ENCODE measurements at places on chromosomes 12 and 14.

- peaks cover 64% of the 10 kb centered on the region for H3K36me3 ChIP-seq
- no peak overlapping the region for H3K4me3 ChIP-seq
- peaks cover 3% of the 10 kb centered on the region for H3K4me1 ChIP-seq
- no peak overlapping the region for H3K27ac ChIP-seq
- no peak for DNase-seq
- H3K27me3 ChIP-seq = no peaks in the 10 kb centered on the region
Measured at GRCh38 chr14:90400904-90401561, 4.2 kb downstream of the CALM1 start.

- H3K36me3 ChIP-seq = no peaks in the 10 kb centered on the region
- no peaks in the 10 kb centered on the region for H3K4me1 ChIP-seq
- H3K4me3 ChIP-seq = no peak overlapping the region
- no peak for DNase-seq
- H3K27me3 ChIP-seq = no peaks in the 10 kb centered on the region
- no peak overlapping the region for H3K27ac ChIP-seq
Measured at GRCh38 chr14:32950584-32950983, 11.9 kb downstream of the NPAS3 start.

GRCh38 chr14:103393070-103393469 lies 7.9 kb downstream of the MARK3 start:
- H3K4me3 ChIP-seq = no peak overlapping the region
- H3K27ac ChIP-seq = no peak overlapping the region
- H3K4me1 ChIP-seq = peaks cover 4% of the 10 kb centered on the region

DNA sequence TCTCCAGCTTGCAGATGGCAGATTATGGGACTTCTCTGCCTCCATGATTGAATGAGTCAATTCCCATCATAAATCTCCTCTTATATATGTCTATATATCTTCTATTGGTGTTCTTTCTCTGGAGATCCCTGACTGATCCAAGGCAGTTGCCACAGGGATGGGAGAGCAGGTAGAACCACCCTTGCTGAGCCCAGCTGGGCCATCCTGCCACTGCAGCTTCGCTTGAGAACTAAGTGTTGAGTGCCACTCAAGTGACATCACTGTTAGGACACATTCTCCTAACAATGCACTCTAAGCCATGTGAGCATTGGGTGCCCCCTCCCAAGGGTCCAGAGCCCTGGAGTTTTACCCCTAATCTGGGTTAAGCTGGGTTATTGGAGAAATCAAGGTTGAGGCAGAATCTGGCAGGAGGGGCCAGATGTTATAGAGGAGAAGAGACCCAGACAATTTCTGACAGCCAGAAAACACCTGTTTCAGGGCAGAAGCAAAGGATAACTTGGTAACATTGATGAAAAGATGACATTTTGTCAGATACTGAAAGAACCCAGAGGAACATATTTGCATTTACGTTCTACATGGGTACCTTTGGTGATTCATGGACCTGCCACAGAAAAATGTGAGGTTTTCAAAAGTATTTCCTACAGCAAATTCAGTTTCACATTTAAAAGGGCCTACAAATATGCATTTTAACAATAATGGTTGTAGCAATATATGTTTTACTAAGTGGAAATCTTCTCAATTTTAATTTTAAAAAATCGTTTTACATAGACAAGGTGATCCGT lies 57.2 kb upstream of the MAX start:
- no peaks in the 10 kb centered on the region for H3K36me3 ChIP-seq
- no peaks in the 10 kb centered on the region for H3K4me1 ChIP-seq
- H3K27me3 ChIP-seq = no peaks in the 10 kb centered on the region
- no peak overlapping the region for H3K27ac ChIP-seq
- DNase-seq = no peak
- H3K4me3 ChIP-seq = no peak overlapping the region

DNA sequence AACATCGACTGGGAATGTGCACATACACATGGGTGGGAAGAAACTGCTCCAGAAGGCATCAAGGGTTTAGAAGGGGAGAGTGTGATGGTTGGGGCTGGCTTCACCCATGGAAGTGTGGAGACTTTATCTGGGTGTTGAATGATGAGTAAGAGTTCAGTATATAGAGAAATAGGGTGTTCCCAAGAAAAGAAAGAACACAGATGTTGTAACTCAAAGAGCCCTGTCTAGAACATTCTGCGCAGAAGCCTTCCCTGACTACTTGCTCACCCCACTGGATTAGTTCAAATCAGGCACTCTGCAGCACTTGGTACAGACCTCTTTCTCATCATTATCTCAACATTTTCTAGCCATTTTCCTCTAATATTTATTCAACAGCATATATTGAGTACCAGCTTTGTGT lies 491.7 kb downstream of the SNAPC1 start:
- H3K27ac ChIP-seq = no peak overlapping the region
- no peaks in the 10 kb centered on the region for H3K36me3 ChIP-seq
- DNase-seq = no peak
- H3K4me3 ChIP-seq = no peak overlapping the region
- H3K27me3 ChIP-seq = no peaks in the 10 kb centered on the region

- H3K27ac ChIP-seq = no peak overlapping the region
- H3K27me3 ChIP-seq = no peaks in the 10 kb centered on the region
- DNase-seq = peak; percentile 86
- peaks cover 2% of the 10 kb centered on the region for H3K4me1 ChIP-seq
- no peak overlapping the region for H3K4me3 ChIP-seq
- no peaks in the 10 kb centered on the region for H3K36me3 ChIP-seq
Measured at GRCh38 chr14:65173973-65174693, 71.8 kb upstream of the MAX start.

DNA sequence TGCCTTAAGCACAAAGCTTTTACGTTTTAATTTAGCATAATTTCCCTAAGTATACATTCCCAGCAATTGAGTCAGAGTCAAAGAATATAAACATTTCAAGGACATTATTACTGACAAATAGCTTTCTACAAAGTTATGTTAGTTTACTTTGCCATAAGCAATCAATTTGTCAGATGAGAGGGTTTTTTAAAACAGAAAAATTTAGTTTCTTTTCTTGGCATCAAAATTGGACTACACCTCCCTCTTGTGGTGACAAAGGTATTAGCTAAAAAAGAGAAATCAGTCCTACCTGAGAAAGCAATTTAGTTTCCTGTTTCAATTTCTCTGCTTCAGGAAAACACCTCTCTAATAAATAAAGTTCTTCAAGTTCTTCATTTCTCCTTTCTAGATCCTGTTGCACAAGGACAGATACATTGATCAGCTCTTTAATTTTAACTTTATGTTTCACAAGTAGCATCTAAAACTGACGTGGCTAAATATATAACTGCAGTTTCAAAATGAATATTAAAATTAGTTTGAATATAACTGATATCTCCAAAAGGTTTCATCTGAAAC lies 39.9 kb downstream of the DNAI7 start:
- no peak overlapping the region for H3K27ac ChIP-seq
- no peaks in the 10 kb centered on the region for H3K27me3 ChIP-seq
- no peaks in the 10 kb centered on the region for H3K36me3 ChIP-seq
- no peak overlapping the region for H3K4me3 ChIP-seq
- no peak for DNase-seq
- H3K4me1 ChIP-seq = no peaks in the 10 kb centered on the region

DNA sequence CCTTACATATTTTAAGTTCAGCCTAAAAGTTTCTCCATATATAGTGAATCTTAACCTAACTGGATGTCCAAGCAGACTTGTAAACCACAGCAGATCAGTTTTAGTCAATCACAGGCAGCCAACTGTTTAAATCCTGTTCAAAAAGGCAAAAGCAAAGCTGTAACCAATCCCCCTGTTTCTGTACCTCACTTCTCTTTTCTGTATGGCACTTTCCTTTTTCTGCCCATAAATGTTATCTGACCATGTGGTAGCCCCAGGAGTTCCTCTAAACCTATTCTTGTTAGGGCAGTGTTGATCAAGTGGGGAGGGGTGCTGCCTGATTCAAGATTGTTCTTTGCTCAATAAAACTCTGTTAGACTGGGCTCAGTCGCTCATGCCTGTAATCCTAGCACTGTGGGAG lies 8.5 kb upstream of the DACT1 start:
- H3K27ac ChIP-seq = no peak overlapping the region
- H3K4me3 ChIP-seq = no peak overlapping the region
- H3K36me3 ChIP-seq = no peaks in the 10 kb centered on the region
- peaks cover 20% of the 10 kb centered on the region for H3K4me1 ChIP-seq
- H3K27me3 ChIP-seq = peaks cover 28% of the 10 kb centered on the region

- no peak overlapping the region for H3K27ac ChIP-seq
- H3K36me3 ChIP-seq = no peaks in the 10 kb centered on the region
- no peaks in the 10 kb centered on the region for H3K4me1 ChIP-seq
- H3K27me3 ChIP-seq = peaks cover 11% of the 10 kb centered on the region
Measured at GRCh38 chr12:46891306-46891705, 65.5 kb upstream of the SLC38A4 start.

DNA sequence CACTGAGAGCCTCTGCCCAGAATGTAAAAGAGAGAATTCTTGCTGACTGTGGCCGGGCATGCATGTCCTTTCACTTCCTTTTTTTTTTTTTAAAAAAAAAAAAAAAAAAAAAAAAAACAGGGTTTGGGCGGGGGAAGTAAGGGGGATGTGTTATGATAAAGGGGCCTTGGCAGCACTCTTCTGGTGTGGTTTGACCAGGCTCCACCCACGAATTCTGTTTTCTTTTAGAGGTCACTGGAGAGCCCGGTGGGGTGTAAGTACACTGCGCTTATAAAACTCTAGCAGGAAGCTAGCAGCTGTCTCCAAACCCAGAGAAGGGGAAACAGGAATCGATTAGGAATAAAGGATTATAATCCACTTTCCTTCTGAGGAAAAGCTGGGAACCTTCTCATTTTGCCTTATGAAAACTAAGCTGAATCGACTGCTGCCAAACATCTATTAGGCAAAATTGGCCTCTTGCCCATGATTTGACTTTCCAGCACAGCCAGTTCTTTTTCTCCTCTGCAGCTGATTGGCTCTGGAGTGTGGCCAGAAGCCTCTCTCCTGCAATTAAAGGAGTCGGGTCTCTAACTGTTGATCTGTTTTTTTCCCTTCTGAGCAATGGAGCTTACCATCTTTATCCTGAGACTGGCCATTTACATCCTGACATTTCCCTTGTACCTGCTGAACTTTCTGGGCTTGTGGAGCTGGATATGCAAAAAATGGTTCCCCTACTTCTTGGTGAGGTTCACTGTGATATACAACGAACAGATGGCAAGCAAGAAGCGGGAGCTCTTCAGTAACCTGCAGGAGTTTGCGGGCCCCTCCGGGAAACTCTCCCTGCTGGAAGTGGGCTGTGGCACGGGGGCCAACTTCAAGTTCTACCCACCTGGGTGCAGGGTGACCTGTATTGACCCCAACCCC lies 27.7 kb upstream of the HIGD1C start:
- no peak overlapping the region for H3K4me3 ChIP-seq
- H3K36me3 ChIP-seq = no peaks in the 10 kb centered on the region
- no peaks in the 10 kb centered on the region for H3K27me3 ChIP-seq
- H3K4me1 ChIP-seq = no peaks in the 10 kb centered on the region
- peak; percentile 76 for DNase-seq

GRCh38 chr12:47067771-47068431 lies 11.5 kb upstream of the PCED1B start:
- H3K27me3 ChIP-seq = no peaks in the 10 kb centered on the region
- DNase-seq = peak; percentile 56
- H3K36me3 ChIP-seq = no peaks in the 10 kb centered on the region
- no peak overlapping the region for H3K4me3 ChIP-seq

GRCh38 chr14:30211326-30211725 lies 283.7 kb upstream of the PRKD1 start:
- H3K27me3 ChIP-seq = no peaks in the 10 kb centered on the region
- no peaks in the 10 kb centered on the region for H3K36me3 ChIP-seq

- no peaks in the 10 kb centered on the region for H3K36me3 ChIP-seq
- H3K4me1 ChIP-seq = peaks cover 25% of the 10 kb centered on the region
- no peak overlapping the region for H3K27ac ChIP-seq
- DNase-seq = no peak
- no peak overlapping the region for H3K4me3 ChIP-seq
Measured at GRCh38 chr14:62692490-62693106, 352.7 kb downstream of the KCNH5 start.

GRCh38 chr14:33432407-33433023 lies 493.8 kb downstream of the NPAS3 start:
- H3K4me1 ChIP-seq = no peaks in the 10 kb centered on the region
- no peak overlapping the region for H3K4me3 ChIP-seq
- H3K27ac ChIP-seq = no peak overlapping the region
- DNase-seq = no peak
- H3K36me3 ChIP-seq = no peaks in the 10 kb centered on the region

DNA sequence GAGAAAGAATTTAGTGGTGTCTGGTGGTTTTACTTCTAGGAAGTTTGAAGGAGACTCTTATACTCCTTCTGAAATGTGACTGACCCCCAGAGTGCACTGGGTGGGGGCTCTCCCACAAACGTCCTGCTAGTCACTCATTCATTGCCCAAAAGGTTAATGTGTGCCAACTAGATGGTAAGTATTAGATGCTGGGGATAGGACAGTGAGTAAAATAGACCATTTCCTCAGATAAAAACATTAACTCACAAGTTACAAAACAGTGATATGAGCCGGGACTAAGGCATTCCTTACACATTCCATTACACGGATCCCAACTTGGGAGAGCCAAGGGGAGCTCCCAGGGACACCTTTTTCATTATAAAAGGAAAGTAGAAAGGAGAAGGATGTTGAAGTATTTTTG lies 185.1 kb downstream of the ATXN7L3B start:
- no peak overlapping the region for H3K27ac ChIP-seq
- no peak for DNase-seq
- H3K4me3 ChIP-seq = no peak overlapping the region
- H3K4me1 ChIP-seq = peaks cover 2% of the 10 kb centered on the region
- no peaks in the 10 kb centered on the region for H3K27me3 ChIP-seq
- H3K36me3 ChIP-seq = no peaks in the 10 kb centered on the region

GRCh38 chr12:71949646-71950045 lies 11.0 kb downstream of the TPH2 start:
- H3K27ac ChIP-seq = no peak overlapping the region
- H3K27me3 ChIP-seq = no peaks in the 10 kb centered on the region
- peaks cover 6% of the 10 kb centered on the region for H3K4me1 ChIP-seq

- H3K36me3 ChIP-seq = no peaks in the 10 kb centered on the region
- H3K4me1 ChIP-seq = peaks cover 4% of the 10 kb centered on the region
- no peak for DNase-seq
- H3K27me3 ChIP-seq = no peaks in the 10 kb centered on the region
- H3K4me3 ChIP-seq = no peak overlapping the region
Measured at GRCh38 chr12:80262346-80262745, 163.0 kb downstream of the OTOGL start.

DNA sequence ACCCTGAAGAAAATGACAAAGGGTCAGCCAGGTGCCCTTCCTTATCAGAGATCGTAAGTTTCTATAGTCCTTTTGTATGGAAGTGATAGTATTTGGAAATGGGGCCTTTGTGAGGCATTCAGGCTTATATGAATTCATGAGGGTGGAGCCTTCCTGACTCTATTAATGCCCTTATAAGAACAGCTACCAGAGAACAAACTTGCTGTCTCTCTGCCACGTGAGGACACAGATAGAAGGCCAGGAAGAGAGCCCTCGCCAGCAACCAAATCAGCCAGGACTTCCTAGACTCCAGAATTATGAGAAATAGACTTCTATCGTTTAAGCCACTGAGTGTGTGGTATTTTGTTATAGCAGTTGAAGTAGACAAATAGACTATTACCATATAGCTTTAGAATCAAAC lies 36.7 kb downstream of the TRMT5 start:
- no peak overlapping the region for H3K27ac ChIP-seq

GRCh38 chr14:23360496-23360895 lies 4.5 kb downstream of the EFS start:
- peaks cover 57% of the 10 kb centered on the region for H3K36me3 ChIP-seq
- DNase-seq = peak; percentile 78
- H3K27me3 ChIP-seq = no peaks in the 10 kb centered on the region

Data from endodermal cell (in vitro differentiated cells).